Mesenchymal stem cell (in vitro differentiated cells and primary cell): ENCODE measurements at places on chromosomes 5 and 9.

- DNase-seq, result no peak
Measured at GRCh38 chr5:96649681-96650540, 12.3 kb upstream of the CAST start.

DNA sequence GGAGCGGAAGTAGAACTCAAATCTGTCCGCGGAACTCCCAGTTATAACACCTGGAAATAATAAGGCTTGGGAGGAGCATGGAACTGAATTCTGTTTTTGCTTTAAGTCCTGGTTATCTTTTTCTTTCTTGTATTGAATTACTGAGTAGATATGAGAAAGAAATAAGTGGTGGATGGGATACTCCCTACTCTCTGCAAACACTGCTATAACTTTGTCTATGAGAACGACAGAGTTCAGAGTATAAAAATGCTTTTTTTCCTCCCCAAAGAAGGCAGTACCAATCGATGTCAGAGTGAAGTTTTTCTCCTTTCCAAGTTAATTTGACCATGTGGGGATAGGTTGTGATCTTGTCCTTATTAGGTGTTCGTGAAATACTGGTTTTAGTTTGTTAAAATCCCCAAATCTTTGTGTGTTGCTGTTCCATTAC, 1.2 kb downstream of the RIC1 start:
- DNase-seq, result peak; percentile 73

- peak; percentile 42 for DNase-seq
Measured at GRCh38 chr5:54704825-54705224, 187.3 kb downstream of the SNX18 start.

GRCh38 chr5:175025077-175025476, 300.7 kb downstream of the MSX2 start:
- no peak for DNase-seq

DNA sequence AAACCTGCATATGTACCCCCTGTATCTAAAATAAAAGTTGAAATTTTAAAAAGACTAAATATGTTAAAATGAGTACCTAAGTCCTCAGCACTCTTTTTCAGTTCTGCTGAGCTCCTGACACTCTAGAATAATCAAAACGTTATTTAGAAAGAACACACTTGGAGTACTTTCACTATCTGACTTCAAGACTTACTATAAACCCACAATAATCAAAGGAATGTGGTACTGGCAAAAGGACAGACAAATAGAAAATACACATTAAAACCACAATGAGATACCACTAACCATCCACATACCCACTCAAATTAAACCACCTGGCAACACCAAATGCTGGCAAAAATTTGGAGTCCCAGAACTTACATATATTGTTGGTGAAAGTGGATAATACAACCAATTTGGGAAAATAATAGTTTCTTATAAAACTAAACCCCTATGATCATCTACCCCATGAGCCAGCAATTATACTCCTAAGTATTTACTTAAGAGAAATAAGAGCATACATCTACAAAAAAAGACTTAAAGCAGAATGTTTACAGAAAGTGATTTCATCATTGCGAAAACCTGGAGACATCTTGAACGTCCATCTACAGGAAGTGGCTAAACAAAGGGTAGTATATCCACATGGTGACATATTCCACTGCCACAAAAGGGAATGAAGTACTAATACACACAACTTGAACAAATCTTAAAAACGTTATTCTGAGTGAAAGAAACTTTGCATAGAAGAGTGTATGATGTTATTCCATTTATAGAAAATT, 12.8 kb upstream of the PRSS3 start:
- peak; percentile 61 for DNase-seq

- DNase-seq, result no peak
Measured at GRCh38 chr9:36208521-36209253, 18.0 kb downstream of the CLTA start.

- no peak for DNase-seq
Measured at GRCh38 chr5:81854915-81855314, 104.0 kb upstream of the SSBP2 start.

GRCh38 chr5:150213530-150213929, 23.7 kb downstream of the SLC6A7 start:
- DNase-seq, result peak; percentile 18

- no peak for DNase-seq
Measured at GRCh38 chr5:140967226-140967893, 1.1 kb downstream of the PCDHAC2 start.

GRCh38 chr5:107519900-107520354, 150.8 kb downstream of the EFNA5 start:
- DNase-seq, result peak; percentile 53

DNA sequence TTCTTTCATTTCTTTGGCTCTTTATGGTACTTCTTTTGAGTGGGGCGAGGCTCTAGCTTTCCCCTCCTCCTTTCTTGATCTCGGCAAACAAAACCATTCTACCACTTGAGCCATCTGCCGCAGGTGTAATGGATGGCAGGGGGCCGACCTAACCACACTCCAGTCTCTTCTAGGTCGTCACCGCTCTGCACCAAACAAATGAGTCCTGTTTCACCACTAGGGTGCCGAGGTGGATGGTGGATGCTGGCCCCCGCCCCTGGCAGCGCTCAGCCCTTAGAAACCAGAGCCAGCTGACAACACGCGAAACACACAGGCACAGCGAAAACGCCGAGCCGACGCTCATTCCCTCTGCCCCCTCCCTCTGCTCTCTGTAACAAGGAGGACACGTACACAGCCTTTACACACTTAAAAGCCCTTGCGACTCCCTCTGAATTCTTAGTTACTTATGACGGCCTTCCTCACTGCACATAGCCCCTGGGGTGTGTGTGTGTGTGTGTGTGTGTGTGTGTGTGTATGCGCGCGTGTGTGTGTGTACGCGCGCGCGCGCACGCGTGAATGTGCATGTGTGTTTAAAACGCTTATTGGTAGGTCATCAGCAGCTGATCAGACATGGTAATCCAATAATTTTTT, 199.4 kb downstream of the MEF2C start:
- no peak for DNase-seq

DNA sequence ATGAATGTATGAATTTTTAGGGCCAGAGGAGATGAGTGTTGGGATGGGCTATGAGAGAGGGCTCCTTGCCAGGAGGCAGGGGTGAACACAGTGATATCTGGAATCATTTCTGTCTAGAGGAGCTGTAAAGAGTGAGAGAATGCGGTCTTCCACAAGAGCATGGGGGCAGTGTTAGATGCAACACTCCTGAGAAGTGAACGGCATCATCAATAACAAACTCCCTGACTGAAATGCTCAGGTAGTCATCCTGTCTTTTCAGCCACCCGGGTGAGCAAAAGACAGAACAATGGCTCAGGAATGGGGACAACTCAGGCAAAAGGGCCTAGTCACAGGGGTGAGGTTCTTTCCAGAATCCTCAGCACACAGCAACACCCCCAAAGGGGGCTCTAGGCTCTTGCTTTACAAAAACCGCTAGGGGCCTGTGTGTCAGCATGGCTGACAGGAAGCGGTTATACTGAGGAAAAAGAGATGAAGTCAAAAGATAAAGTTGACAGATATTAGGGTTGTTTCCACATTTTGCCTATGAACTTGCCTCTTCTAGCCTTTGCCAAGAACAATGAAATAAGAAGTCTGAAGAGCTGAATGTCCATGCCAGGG, 104.6 kb upstream of the LRRTM2 start:
- DNase-seq, result no peak

GRCh38 chr5:124162767-124163532, 583.5 kb downstream of the ZNF608 start:
- peak; percentile 25 for DNase-seq

GRCh38 chr9:94533155-94533554, 21.7 kb upstream of the PCAT7 start:
- DNase-seq, result no peak

- no peak for DNase-seq
Measured at GRCh38 chr9:93731963-93732362, 155.6 kb downstream of the PHF2 start.

DNA sequence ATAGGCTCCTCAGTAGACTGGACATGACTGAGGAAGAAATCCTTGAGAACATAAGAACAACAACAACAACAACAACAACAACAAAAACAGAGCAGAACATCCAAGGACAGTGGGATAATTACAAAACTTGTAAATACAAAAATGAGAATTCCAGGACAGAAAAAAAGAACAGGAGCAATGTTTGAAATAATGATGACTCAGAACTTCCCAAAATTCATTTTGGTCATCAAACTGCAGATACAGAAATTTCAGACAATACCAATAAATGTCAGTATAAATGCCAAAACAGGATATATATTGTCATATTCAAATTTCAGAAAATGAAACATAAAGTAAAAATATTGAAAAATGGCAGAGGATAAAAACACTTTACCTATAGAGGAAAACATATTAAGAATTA, 259.0 kb downstream of the TRIM36 start:
- DNase-seq, result no peak

DNA sequence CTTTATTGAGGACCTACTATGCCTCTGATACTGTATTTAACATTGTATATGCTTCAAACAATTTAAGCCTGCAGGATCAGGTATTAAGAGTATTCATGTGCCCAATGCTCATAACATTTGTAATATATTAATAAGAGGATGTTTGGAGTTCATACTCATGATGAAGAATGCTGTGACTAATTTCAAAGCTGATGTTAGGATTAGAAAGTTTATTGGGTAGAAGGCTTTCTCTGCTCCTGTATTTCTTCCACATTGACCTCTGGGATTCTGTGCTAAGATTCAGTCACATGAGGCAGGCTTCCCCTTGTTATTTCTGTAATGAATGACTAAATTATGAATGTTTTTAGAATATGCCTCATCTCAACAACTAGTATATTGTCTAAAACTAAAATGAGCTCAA, 456.4 kb downstream of the NFIB start:
- no peak for DNase-seq

GRCh38 chr5:149605354-149605997, 24.2 kb downstream of the ARHGEF37 start:
- DNase-seq, result no peak

GRCh38 chr5:123545506-123545905, 33.5 kb downstream of the CSNK1G3 start:
- peak; percentile 33 for DNase-seq

GRCh38 chr5:41182666-41183065, 30.7 kb downstream of the C6 start:
- DNase-seq, result no peak

GRCh38 chr9:16869131-16869881, 1.2 kb downstream of the BNC2 start:
- DNase-seq, result peak; percentile 57

DNA sequence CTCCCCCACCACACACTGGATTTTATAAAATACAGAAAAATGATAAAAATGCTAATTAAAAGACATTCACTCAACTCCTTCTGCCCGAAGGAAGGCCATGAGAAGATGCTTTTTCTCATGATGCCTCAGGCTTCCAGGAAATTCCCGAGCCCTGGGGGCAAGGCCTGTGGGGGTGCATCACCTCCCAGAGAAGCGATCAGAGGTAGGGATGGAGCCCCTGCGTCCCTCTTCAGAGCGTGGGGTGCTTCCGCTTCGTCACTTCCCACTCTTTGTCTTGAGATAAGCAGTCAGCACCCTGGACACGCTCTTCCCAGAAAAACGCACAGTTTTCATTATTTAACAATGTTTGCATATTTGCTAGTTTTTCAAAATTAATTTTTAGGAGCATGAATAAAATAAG, 33.3 kb upstream of the SH3PXD2B start:
- no peak for DNase-seq

- no peak for DNase-seq
Measured at GRCh38 chr5:122702524-122702875, 72.4 kb upstream of the SNX2 start.

- peak; percentile 11 for DNase-seq
Measured at GRCh38 chr5:108661024-108661423, 86.7 kb upstream of the FER start.

DNA sequence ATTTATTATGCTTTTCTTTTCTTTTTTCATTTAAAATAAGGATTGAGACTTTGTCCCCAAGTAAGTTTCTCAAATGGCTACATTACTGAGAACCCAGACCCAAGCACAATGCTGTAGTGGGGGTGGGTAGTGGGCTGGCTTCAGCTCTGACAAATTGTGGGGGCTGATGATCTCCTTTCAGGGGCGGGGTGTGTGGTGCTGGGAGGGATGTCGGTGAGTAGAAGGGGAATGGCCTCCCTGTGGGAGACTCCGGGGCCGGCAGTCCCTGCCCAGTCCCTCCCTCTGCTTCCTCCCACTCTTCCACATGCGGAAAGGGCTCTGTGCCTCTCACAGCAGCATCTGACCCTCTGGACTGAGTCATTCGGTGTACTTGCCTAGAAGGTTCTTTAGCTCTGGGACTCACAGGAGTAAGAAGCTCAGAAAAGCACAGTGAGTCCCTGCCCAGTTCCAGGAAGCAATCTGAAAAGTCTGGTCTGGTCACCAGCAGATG, 14.3 kb downstream of the CD180 start:
- peak; percentile 76 for DNase-seq
